Ureter (tissue), 1 donor: ENCODE measurements at places on chromosomes 5 and 9.

- DNase-seq: no peak
Measured at GRCh38 chr9:38133595-38133994, 64.6 kb upstream of the SHB start.

GRCh38 chr5:111224561-111225345 lies 569 bp downstream of the CAMK4 start:
- no peak for DNase-seq

DNA sequence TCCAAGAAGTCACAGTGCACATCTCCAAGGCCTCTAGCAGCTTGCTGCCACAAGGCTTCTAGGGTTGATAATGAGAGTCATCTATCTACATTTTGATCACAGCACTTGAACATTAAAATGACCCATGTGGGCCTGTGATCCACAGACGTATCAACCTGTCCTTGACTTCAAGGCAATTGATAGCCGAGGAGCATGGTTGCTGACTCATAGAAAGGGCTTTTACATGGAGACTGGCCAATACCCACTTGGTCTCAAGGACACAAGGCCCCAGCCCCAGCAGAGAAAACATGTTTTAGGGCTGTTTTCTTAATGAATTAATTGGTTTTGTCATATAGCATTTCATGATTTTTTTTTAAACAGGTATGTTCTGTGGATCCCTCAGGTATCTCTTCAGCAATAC lies 314.0 kb downstream of the SEMA5A start:
- no peak for DNase-seq

- no peak for DNase-seq
Measured at GRCh38 chr5:66553368-66553912, 42.8 kb upstream of the MAST4 start.

GRCh38 chr5:76046741-76047140 lies 36.4 kb upstream of the SV2C start:
- DNase-seq: no peak

DNA sequence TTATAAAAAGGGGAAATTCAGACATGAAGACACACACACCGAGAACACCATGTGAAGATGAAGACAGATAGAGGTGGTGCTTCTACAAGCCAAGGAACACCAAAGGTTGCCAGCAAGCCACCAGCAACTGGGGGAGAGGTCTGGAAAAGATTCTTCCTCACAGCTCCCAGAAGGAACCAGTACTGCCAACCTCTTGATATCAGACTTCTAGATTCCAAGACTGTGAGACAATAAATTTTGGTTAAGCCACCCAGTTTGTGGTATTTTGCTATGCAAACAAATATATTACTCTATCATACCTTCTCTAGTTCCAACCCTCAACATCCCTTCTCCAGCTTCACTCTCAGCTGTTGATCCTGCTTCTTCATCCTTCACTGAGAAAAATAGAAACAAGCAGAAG lies 451.1 kb downstream of the EBF1 start:
- DNase-seq: no peak

GRCh38 chr5:101370181-101370580 lies 467.1 kb upstream of the ST8SIA4 start:
- DNase-seq: no peak

DNA sequence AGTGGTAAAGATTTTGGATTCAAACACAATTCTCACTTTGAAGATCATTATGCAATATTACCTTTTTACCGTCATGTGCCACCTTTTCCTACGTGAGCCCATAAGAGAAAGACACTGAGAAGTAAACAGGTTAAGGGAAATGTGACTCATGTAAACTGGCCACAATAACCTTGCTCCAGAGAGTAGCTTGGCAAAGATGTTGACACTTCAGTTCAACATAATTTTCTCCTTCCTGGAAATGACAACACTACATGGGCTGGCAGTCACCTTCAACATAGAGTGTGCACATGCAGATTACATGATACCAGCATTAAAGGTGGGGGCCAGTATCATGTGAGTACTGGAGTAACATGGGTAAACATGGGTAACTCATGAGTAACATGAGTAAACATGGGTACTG lies 141.9 kb downstream of the CDK5RAP2 start:
- no peak for DNase-seq

DNA sequence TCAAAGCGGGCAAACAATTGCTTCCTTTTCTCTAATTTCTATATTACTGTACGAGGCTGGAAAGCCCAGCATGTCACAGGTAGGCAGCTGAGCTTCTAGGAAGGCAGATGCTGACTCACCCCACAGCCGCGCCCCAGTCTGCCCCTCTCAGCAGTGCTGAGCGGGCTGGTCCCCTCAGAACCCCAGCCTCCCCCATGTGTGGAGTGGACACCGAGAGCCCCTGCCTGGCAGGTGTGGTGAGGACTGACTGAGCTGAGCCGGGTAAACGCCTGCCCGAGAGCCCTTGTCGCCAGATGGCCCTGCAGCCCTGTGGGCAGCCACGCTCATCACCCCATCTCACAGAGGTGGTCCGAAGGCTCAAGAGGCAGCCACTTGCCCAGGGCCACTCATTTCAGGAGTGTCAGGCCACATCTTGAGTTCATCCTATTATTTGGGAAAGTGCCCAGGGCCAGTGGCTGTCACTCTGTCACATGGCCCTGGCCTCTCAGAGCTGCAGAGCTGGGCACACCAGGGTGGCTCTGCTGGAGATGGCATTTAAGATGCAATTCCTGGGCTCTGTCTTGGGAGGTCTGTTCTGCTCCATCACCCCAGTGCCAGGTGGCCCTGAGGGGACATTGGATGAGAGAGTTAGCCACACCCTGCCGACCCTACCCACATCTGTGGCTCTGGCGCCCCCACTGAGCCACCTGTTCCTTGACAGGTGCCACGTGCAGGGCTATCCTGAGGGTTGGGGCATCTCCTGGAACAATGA lies 12.4 kb downstream of the CARD19 start:
- peak; percentile 44 for DNase-seq

DNA sequence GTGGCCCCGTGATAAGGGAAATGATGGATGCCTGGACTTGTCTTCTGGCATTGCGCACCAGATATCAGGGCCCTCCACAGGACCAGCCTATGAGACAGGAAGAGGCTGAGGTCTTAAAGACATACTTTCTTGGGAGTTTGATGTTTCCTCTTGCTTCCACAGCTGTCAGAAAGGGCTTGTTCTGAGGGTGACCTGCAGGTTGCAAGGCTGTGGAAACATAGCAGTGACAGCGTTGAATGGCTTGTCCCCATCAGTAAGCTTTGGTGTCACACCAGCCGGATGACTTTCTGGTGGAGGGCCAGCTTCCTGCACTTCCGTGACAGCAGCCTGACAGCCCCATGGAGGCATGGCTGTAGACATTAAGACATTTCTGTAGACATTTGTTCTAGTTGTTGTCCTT lies 143.2 kb downstream of the C9orf152 start:
- no peak for DNase-seq

DNA sequence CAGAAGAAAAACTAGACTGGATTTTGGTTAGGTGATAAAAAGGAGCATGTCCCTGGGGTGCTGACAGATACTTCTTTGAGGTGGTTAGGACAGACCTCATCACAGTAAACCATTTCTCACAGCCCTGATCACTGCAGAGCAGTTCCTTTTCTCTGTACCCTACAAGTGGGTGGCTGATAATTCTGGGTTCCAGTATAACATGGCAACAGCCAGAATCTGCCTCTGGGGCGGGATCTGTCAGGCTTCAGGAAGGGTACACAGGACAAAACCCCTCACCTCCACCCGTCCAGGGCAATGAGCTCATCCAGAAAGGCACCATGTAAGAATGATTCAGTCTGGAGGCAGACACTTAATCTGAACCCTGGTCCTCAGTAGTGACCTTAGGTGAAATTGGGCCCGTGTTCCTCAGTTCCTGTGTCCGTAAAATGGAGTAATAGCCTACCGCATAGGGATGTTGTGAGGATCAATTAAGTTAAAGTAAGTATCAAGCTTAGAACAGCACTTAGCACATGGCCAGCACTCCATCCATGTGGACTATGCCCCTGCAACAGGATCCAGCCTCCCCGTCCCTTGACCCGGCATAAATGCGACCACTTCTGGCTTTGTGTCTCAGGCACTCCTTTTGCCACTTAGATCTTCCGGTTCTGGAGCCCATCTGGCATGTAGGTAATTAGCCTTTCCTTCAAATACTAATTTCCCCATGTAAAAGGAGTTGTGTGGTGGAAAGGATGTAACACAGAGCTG lies 129.2 kb downstream of the LHFPL2 start:
- DNase-seq: no peak

GRCh38 chr5:44605926-44606325 lies 202.8 kb upstream of the MRPS30 start:
- DNase-seq: no peak

DNA sequence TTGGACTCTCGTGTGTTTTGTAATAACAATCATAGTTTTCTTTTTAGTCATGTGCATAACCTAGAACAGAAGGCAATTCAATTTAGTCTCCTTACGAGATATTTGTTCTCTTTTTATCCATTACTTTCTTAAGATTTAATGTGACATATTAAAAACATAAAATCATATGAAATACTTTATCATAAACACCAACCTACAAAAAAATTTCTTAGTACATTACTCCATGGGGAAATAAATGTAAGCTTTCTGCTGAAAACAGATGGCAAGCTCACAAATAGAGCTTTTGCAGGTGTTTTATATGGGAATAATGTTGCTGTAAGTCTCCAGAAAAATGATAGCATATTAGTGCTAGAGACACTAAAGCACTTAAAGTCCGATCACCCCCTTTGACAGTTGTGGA lies 1035.2 kb upstream of the ARRDC3 start:
- no peak for DNase-seq

GRCh38 chr5:101860145-101860544 lies 435.9 kb downstream of the SLCO4C1 start:
- no peak for DNase-seq

DNA sequence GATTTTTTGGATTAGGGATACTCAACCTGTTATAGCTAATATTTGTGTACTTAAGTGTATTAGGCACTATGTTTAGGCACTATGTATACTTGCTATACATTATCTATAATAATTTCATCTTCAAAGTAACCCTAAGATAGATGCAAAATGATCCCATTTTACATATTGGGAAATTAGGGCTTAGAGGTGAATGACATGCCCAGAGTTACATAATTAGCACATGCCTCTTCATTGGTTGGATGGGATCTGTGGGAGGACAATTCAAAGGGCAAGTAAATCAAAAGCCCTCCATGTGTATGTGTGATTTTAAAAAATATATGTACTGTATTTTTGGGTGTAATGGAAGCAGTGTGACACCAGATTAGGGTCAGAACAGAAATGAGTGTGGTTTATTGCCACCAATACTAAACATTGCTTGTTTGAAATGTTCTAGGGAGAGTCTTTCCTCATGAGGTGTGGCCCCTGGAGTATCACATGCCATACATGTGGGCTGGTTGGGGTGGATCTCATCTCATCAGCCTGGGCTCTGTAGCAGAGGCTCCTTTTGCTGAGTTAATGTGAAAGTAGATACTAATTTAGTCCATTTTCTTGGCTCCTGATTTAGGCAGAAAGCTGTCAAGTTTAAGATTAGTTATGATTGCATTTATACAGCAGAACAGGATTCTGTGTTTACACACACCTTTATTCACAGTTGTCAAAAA lies 5.5 kb downstream of the C9orf85 start:
- DNase-seq: no peak

- DNase-seq: no peak
Measured at GRCh38 chr5:149135536-149136201, 5.6 kb upstream of the ABLIM3 start.

DNA sequence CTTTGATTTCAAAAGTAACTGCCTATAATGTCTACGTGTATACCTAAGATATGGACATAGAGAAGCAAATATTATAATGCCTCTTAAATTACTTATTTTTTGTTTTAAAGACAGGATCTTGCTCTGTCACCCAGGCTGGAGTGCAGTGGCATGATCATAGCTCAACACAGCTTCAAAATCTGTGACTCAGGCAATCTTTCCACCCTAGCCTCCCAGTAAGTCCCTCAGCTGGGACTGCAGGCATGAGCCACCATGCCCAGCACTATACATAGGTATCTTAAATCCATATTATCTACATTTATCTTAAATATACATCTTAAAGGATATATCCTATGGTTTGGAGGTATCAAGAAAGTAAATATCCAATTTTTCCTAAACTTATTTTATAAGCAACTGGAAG lies 261.2 kb downstream of the ARL15 start:
- no peak for DNase-seq

DNA sequence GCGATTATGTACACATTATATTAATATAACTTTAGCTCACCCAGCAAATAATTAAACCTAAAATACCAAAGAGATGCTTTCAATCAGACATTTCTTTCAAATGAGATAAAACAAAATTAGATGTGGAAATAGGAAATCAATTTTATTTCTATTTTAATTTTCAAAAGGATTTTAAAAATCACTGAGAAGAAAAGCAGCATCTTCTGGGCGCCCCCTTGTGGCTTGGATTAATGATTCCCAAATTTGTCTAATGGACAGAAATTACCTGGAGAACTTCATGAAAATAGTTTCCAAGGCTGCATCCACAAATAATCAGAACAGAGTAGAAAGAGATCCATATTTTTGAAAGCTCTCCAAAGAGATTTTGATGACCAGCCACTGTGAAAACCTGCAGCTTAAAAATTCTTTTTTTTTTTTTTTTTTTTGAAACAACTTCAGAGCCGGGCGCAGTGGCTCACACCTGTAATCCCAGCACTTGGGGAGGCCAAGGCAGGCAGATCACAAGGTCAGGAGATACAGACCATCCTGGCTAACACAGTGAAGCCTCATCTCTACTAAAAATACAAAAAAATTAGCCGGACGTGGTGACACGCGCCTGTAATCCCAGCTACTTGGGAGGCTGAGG lies 50.9 kb upstream of the CEMIP2 start:
- DNase-seq: peak; percentile 52

DNA sequence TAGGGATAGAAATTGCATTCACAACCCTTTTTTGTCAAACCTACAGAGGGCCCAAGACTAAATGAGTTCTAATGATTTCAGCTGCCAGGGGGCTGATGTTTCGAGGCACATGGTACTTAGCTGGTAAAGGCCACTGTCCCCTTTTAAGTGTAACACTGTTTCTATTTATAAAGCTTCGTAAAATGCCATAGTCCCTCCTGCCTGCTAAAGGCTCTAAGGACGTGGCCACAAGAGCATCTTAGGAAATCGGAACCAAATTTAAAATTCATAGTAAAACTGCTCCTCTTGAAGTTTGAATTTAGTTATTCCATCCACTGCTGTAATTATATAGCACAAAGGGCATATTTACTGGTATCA lies 170.3 kb upstream of the WWC1 start:
- DNase-seq: no peak

GRCh38 chr5:101284736-101285375 lies 381.8 kb upstream of the ST8SIA4 start:
- no peak for DNase-seq

DNA sequence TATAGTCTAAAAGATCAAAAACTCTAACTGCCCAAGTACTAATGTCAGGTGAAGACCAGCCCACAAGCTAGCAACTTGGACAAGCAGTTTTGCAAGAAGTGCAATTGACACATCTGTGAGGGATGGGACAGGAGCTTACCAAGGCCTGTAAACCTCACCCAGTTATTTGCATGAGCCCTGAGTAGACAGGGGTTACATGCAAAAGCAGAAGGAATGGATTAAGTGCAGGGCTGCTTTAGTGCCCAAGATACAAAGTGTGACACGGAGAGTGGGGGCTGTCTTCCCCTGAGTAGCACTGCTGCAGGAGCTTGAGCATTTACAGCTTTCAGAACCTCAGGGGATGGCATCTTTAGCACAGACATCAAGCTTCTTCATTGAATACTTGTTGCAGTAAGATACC lies 286.7 kb downstream of the ELAVL2 start:
- DNase-seq: no peak
